ENCODE measurements at places on chromosomes 16 and 17.

DNA sequence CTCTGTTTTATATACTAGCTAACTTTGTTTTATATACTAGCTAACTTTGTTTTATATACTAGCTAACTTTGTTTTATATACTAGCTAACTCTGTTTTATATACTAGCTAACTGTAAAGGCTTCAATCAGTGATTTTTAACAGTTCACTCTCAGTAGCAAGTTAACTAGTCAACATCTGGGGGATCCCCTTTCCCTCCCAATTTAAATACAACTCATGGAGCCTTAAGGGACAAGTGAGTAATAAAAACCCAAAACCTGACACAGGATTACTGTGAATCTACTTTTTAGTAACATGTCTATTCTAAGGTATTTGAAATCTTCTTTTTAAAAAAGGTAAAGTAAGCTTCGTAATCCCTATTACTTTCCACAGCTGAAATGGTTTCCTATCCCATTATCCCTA is 32.2 kb downstream of the FAM222B start:
- DNase-seq = no peak

DNA sequence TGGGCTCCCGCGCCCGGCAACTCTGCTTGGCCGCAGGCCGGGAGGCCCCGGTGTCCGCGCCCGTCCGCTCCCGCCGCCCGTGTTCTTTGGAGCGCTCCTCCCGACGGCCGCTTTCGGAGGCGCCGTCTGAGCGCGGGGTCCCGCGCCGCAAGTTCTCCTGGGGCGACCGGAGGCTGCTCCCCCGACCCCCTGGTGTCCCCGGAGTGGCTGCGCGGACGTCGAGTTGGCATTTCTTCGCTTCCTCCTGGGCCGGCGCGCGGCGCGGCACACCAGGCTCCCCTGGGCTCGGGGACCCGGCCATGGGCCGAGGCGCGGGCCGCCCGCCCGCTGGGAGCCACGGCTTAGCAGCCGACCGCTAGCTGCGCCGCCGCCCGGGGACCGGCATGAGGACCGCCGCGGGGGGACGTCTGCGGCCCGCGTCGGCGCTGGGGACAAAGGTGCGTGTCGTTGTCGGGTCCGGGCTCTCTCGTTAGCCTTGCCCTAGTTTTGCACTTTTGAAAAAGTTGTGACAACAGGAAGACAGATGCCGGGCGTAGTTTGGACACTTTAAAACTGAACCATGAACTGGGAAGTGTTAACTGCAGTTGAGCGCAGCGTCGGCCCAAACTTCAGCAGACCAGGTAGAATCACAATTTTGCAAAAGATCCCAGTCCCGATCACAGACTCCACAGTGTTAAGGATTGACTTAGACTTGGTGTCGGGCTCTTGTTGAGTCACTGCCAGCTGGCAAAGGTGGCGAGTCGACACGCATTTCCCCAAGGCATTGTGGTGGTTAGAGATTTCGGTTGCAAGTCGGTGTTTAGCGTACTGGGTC is 700 bp downstream of the UBN1 start:
- peak; percentile 89 for DNase-seq

GRCh38 chr17:31144428-31144827 is 49.7 kb downstream of the NF1 start:
- DNase-seq = no peak

- DNase-seq = no peak
Measured at GRCh38 chr16:27389272-27389961, 12.6 kb upstream of the IL21R start.

DNA sequence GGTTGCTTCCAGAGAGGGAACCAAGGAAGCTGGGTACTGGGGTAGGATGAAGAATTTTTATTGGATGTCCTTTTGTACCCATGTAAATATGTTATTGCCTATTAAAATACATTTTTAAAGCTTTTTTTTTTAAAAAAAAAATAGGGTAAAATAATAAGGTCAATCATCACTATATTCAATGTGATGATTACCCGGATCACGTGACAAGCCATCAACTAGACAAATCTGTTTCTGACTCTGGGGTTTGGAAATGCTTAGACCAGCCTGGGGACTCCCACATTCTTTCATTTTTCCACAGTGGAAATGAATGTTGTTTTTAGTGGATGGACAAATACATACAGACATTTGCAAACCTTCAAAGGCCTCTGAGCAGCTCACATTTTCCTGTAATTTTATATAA is 79.9 kb upstream of the KIFC3 start:
- DNase-seq = no peak

DNA sequence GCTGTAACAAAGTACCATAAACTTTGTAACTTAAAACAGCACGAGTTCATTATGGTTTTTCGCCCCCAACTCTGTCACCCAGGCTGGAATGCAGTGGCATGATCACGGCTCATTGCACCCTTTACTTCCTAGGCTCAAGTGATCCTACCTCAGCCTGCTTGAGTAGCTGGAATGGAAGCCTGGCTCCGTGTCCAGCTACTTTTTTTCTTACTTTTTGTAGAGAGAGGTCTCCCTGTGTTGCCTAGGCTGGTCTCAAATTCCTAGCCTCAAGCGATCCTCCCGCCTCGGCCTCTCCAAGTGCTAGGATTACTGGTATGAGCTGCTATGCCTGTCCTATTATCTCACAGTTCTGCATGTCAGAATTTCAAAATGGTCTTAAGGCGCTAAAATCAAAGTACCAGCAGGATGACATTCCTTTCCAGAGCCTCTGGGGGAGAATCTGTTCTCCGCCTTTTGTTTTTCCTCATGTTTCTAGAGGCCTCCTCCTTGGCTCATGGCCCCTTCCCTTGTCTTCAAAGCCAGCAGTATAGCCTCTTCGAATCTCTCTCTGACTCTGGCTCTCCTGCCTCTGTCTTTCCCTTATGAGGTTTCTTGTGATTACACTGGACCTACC is 10.1 kb upstream of the PRM1 start:
- no peak for DNase-seq

DNA sequence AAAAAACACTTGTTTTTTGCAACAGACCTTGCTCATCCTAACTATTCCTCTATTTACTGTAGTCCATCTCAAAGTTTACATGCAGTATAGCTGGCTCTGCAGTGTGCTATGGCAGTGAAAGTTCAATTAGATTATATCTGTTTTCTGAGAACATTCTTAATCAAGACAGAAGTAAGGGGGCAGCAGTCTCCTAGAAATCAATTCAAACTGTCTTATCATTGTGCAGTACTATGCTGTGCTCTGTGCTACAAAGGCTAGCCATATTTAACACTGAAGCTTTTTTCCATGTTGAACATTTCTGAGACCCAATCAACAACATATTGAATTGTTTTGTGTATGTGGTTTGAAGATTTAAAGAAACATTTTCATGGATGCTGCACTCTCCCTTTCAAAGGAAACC is 11.4 kb downstream of the NETO2 start:
- DNase-seq = no peak

- DNase-seq = no peak
Measured at GRCh38 chr17:21198411-21198810, 15.6 kb downstream of the TMEM11 start.

GRCh38 chr16:81442916-81443687 is 1.5 kb upstream of the CMIP start:
- DNase-seq = no peak

GRCh38 chr16:77721752-77722308 is 484 bp upstream of the NUDT7 start:
- no peak for DNase-seq

DNA sequence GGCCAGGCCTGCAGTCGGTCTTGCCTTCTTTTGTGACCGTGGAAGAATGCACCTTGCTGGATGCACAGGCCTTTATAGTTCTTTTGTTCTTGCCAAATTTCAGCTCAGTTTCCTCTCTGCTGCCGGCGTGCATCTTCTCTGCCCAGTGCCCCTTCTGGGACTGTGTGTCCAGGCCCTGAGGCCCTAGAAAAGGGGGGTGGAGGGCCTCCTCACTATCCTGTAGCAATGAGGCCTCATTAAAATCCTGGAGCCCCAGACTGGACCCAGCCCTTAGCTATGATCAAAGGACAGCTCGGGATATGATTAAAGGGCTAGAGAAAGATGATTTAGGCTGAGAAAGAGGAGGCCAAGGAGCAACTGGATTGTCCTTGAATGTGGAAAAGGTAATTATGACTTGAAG is 229.8 kb downstream of the SEC14L1 start:
- peak; percentile 45 for DNase-seq

DNA sequence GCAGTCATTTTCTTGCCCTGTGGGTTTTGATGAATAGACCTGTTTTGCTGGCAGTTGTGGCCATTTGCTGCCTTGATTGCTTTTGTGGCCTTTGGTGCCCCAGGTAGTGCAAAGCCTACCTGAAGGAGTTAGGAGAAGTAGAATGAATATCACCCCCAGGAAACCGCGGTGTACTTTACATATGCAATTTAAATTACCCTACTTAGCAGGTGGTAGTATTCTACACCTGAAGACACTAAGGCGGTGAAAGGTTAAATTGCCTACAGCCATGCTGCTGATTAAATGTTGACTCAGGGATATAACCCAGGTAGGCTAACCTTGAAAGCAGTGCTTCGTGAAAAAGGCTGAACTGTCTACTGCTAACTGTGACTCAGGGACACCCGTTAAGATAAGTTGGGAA is 27.2 kb upstream of the WWOX start:
- DNase-seq = no peak

GRCh38 chr16:54506741-54507500 is 220.3 kb upstream of the IRX3 start:
- no peak for DNase-seq

DNA sequence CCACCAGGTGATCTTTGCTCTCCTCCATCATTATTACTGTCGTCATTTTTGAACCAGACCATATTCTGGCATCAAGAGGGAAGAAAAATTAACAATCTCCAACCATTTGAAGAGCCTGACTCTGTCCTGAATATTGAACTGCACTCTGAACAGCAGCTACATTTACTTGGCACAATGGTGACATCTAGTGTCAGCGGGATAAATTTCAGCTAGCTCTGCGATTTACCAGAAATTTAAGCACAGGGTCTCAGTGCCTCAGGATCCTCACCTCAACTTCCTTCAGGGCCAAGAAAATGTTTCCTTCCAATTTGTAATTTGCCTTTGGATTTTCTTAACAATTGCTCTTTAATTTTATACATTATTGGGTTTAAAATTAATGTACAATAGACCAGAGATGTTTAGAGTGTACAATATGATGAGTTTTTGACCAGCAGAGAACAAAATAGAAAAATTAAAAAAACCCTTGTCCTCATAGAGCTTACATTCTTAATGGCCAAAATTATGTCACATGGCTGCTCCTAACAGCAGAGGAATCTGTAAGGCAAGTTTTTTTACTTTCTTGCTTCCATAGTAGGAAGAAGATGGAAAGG is 10.7 kb upstream of the ZNF19 start:
- DNase-seq = no peak

DNA sequence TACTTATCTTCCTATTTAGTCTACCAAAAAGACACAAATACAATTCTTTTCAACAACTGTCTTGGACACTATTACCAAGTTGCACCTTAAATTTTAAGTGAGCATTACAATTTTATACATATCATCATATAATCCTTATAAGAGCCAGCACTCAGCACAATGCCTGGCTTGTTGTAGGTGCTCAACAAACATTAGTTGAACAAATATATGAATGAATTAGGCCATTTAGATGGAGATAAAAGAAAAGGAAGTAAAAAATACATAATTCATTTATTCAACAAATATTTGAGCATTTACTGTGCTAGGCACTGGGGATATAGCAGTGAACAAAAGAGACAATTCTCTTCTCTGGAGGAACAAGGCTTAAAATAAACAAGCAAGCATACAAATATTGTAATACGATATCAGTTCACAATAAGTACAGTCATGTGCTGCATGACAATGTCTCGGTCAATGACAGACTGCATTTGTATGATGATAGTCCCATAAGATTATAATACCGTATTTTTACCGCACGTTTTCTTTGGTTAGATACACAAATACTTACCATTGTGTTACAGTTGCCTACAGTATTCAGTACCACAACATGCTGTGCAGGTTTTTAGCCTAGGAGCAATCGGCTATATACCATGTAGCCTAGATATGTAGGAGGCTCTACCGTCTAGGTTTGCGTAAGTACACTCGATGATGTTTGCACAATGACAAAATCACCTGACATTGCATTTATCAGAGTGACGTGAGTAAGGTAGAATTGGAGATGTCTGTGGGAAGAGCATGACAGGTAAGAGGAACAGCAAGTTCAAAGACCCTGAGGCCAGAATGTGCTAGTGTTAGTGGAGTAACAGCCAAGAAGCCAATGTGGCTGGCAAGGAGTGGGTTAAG is 86.4 kb upstream of the HS3ST2 start:
- DNase-seq = no peak

GRCh38 chr16:10556236-10556635 is 24.2 kb downstream of the EMP2 start:
- DNase-seq = no peak

DNA sequence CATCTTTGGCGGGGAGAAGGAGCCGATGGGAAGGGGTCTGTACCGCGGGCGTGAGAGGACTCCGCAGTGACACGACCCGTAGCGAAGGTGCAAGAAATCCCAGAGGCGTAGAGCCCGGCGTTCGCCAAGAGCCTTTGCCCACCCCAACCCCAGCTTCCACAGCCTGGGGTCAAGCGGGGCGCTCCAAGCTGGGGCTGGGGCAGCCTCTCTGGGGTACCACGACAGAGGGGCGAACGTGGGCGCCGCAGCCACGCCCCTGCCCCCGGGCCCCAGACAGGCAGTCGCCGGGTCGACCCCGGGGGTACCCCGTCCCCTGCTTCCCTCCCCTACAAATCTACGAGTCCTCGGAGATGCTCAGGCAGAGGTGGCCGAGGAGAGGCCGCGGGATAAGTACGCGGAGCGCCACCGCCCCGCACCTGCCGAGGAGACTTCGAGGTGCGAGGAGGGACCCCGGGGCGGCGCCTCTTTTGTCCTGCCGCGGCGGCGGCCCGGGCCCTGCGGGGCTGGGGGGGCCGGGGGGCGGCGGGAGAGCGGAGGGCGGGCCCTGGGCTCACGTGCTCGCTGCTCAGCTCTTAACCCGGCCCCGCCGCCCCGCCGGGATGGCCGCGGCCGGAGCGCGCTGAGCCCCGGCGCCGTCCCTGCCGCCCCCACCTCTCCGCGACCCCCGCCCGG is at the start of gene ADAM11:
ADAM11 (plus strand) TSS at position 575 of the 672 bp plus-strand sequence. CDS start 212 bp downstream, outside the sequence.
- no peak for DNase-seq

DNA sequence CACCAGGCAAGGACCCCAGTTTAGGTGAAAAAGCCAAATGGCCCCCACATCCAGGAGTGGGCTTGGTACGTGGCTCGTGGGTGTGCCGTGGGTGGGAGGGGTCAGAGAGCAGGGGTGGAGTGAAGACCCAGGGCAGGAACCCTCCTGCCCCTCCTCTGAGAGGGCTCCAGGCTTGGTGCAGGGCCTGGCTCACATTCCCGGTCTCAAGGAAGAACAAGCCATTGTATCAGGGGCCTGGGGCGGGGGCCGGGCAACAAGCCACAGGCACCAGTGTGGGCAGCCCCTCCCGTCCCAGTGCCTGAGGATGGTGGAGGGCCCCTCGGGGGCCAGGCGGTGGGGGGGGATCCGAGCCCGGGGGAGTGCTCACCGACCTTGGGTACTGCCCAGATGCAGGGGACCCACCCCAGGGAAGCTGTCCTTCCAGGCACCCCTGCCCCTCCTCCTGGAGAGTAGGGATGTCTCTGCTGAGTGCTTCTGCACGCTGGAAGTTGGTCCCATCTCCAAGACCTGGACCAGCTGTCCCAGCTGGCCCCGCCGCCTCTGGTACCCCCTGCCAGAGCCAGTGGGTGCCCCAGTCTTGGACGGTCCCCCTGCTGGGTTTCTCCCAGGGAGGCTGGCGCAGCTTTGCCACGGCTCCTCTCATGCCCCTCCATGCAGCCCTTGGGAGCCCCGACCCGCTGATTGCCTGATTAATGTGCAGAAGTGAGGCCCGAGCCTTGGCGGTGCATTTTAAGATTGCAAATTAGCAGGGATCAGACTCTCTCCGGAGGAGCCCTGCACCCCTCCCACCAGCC is 83.7 kb downstream of the RTN4RL1 start:
- peak; percentile 74 for DNase-seq

All from posterior vena cava (tissue), 2 donors.